ENCODE measurements at places on chromosomes 4 and X.

- DNase-seq = no peak
Measured at GRCh38 chr4:118760092-118760491, 74.9 kb downstream of the METTL14 start.

GRCh38 chrX:13721819-13722519 is 12.5 kb downstream of the TRAPPC2 start:
- no peak for DNase-seq

DNA sequence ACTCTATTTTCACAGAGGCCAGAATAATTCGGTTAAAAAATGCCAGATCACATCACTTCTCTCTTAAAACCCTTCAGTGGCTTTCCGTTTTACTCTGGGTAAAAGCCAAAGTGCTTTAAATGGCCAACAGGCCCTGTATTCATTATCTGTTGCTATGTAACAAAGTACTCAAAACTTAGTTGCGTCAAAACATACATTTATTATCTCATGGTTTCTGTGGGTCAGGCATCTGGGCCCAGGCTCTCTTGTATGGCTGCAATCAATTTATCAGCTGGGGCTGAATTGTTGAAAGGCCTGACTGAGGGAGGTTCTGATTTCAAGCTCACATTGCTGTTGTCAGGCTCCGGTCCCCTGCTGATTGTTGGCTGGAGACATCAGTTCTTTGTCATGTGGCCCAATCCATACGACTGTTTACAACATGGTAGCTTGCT is 72.7 kb upstream of the H2AZ1 start:
- no peak for DNase-seq

GRCh38 chrX:114976292-114976691 is 41.1 kb downstream of the IL13RA2 start:
- no peak for DNase-seq

DNA sequence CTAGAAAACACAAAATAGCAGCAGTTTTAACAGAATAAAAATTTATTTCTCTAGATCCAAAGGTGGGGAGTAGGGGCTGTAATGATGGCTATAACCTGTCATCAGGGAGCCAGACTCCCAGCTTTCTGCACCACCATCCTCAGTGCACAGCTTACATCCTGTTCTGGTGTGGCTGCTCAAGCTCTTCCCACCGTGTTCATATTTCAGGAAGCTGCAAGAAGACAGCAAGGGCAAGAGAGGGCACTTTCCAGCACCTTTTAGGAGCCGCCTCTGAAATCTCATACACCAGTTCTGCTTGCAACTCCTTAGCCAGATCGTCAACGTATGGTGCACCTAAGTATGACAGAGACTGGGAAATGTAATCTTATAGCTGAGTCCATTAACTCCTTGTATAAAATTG is 253.7 kb downstream of the CENPC start:
- DNase-seq = no peak

All from lower lobe of right lung (tissue), 2 donors.